Thymus (tissue), 14 donors: ENCODE measurements at places on chromosomes 12 and 14.

DNA sequence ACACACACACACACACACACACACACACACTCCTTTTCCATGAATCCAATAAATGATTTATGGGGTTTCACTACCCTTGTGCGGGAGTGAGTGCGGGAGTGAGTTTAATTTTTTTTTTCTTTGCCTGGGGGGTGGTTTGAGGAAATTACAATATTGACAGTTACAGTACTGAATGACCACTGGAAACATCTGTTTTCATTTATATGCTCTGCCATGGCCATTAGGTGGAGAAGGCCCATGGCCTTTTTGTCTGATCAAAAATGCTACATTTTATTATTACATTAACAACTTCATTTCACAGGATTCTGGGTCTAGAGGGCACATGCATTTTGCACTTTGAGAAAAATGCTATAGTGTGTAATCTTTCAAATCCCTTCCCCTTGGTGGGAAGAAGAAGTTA is 5.9 kb downstream of the TBX3 start:
- no peaks in the 10 kb centered on the region for H3K36me3 ChIP-seq
- no peak overlapping the region for H3K4me3 ChIP-seq
- no peak for DNase-seq
- H3K27me3 ChIP-seq, result peaks cover 81% of the 10 kb centered on the region
- no peak overlapping the region for H3K27ac ChIP-seq
- no peaks in the 10 kb centered on the region for H3K4me1 ChIP-seq

GRCh38 chr12:49684310-49684854 is 22.8 kb downstream of the FMNL3 start:
- H3K27me3 ChIP-seq, result no peaks in the 10 kb centered on the region
- H3K27ac ChIP-seq, result no peak overlapping the region
- no peak for DNase-seq

DNA sequence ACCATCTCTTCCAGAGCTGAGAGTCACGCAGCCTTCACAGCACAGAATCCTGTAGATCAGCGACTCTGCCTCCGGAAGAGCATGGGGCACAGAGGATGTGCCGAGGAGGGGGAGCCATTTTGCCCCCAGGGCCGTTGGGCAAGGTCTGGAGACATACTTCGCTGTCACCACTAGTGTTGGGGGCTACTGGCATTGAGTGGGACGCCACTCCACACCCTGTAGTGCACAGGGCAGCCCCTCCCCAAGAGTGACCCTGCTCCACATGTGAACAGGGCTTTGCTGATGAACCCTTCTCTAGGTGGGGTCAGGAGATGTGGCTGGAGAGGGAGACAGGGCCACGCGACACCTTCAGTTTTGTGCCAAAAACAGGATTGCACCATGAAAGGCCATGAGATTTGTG is 6.0 kb downstream of the GLT1D1 start:
- no peak overlapping the region for H3K4me3 ChIP-seq
- peaks cover 5% of the 10 kb centered on the region for H3K27me3 ChIP-seq
- DNase-seq, result no peak
- no peak overlapping the region for H3K27ac ChIP-seq
- no peaks in the 10 kb centered on the region for H3K36me3 ChIP-seq

DNA sequence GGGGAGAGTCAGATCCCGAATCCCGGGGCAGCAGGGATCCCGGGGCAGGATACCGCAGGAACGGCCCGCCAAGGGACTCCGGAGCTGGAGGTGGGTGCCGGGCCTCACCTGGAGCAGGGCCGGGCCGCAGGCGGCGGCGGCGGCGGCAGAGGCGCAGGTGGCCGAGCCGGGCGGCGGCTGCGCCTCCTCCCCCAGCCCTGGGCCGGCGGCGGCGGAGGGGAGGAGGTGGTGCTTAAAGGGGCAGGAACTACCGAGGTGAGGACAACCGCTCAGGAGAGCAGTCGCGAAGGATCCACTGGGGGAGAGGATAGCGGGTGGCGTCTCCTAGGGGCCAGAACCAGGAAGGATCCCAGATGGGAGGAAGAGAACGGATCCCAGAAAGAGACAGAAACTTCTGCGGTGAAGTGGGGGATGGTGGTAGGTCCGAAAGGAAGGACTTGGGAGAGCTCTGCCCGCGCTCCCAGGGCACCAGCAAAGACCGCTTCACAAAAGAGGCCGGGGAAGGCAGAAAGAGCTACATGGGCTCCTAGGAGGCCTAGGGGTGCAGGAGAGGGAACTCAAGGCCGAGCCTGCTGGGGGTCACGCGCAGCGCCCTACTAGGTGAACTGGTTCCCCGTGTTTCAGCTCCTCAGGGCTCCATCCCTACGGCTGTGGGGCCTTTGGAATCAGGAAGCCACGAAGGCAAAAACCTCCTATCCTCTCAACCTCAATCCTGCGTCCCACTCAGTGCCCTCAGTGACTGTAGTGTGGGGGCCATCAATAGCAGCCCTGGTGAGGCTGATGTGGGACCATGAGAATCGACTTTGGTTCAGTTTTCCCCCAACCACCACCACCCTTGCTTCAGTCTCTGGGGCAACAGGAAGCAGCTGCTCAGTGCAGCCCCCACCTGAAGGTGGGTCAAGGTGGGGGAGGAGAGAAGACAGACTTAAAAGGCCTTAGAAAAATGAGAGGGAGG is 5.0 kb upstream of the BAZ2A start:
- H3K4me3 ChIP-seq, result peak overlapping the region; percentile 90
- peak; percentile 67 for DNase-seq
- H3K27ac ChIP-seq, result peak overlapping the region; percentile 98
- peaks cover 34% of the 10 kb centered on the region for H3K4me1 ChIP-seq
- H3K27me3 ChIP-seq, result no peaks in the 10 kb centered on the region

GRCh38 chr14:69850086-69850735 is 29.0 kb upstream of the SMOC1 start:
- no peak for DNase-seq
- H3K4me3 ChIP-seq, result no peak overlapping the region
- peaks cover 2% of the 10 kb centered on the region for H3K4me1 ChIP-seq
- H3K27me3 ChIP-seq, result peaks cover 2% of the 10 kb centered on the region
- H3K27ac ChIP-seq, result no peak overlapping the region
